ENCODE measurements at places on chromosomes 2 and 18. TPM values are rescaled to one million over a fixed set of nuclear protein-coding genes. Genes with fewer than 3 reads are reported as not detected.
A peak's percentile ranks its signal among the peaks of the same experiment; 100 is the strongest.

ZDBF2 gene
- total RNA-seq = 8.1 TPM

DNA sequence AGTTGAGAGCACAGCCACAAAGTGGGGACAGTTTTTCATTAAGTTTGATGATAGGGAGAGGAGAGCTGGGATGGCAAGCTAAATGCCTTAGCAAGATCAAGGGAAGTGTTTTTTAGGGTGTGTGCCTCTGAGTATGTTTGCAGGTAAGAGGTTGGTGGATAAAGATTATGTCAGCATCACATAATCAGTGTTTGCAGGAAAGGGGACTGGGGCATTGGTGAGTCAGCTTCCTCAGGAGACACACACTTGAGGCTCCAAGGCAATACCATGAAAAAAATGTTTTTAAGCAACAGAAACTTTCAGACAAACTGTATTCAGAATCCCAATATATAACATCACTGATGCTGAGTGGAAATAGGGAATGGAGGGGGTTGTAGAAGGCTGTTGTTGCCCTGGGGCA, 25.4 kb upstream of the DTNB start:
- H3K4me3 ChIP-seq = no peak overlapping the region
- no peak overlapping the region for H3K27ac ChIP-seq
- H3K27me3 ChIP-seq = no peaks in the 10 kb centered on the region
- H3K36me3 ChIP-seq = no peaks in the 10 kb centered on the region
- H3K4me1 ChIP-seq = no peaks in the 10 kb centered on the region

- no peak overlapping the region for H3K4me3 ChIP-seq
- H3K36me3 ChIP-seq = no peaks in the 10 kb centered on the region
- no peak overlapping the region for H3K27ac ChIP-seq
- no peaks in the 10 kb centered on the region for H3K27me3 ChIP-seq
Measured at GRCh38 chr2:231745303-231746038, 35.6 kb downstream of the PDE6D start.

GRCh38 chr2:238127165-238128060, 11.1 kb upstream of the KLHL30 start:
- DNase-seq = peak; percentile 42
- H3K27ac ChIP-seq = no peak overlapping the region
- H3K27me3 ChIP-seq = no peaks in the 10 kb centered on the region
- H3K36me3 ChIP-seq = no peaks in the 10 kb centered on the region
- no peak overlapping the region for H3K4me3 ChIP-seq

DNA sequence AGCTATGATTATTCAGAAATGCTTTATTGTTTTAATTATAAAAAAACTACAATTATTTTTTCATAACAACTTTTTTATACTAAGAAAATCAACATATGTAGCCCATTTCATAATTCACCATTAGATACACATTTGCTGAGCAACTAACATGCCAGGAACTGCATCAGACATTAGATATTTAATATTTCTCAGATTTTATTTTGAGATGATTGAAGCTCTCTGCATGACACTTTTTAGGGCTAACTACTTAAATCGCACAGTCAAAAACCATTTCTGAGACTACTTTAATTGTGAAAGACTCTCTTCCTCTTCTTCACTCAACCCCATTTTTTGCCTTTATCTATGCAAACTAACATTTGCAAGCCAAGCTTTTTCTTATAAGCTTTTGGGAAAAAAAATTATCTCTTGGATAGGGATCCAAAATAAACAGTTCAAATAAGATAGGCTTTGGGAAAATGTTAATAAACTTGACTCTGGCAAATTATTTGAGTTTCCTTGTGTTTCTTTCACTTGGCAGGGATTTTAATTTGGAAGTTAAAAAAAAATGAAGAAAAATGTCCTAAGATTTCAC, 9.1 kb upstream of the COL3A1 start:
- no peaks in the 10 kb centered on the region for H3K4me1 ChIP-seq
- no peaks in the 10 kb centered on the region for H3K27me3 ChIP-seq
- H3K4me3 ChIP-seq = no peak overlapping the region
- no peak for DNase-seq
- no peak overlapping the region for H3K27ac ChIP-seq

DNA sequence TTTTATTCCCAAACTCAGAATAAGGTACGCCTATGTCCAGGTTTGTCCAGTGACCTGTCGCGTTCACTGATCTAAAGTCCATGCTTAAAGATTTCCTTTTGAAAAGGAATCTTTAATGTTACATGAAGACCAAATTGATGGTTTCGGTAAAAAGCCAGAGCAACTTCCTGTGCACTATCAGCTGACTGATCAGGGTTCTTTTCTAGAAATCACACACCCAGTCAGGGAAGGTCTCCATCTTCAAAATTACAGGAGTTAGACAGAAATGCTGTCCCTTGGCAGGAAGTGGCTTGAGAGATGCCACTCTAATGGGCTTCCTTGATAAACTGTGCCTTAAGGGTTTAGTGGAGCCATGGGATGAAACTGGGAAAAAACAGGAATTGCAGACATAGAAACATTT, 14.7 kb upstream of the ARHGAP25 start:
- H3K4me3 ChIP-seq = no peak overlapping the region
- no peak for DNase-seq
- H3K36me3 ChIP-seq = no peaks in the 10 kb centered on the region
- no peaks in the 10 kb centered on the region for H3K27me3 ChIP-seq

TRIM43 gene
- total RNA-seq = not detected

CCDC195 gene
- total RNA-seq = not detected

GRCh38 chr2:64534363-64534762, 10.2 kb downstream of the AFTPH start:
- DNase-seq = no peak
- no peaks in the 10 kb centered on the region for H3K27me3 ChIP-seq
- H3K27ac ChIP-seq = no peak overlapping the region
- H3K4me3 ChIP-seq = no peak overlapping the region
- H3K36me3 ChIP-seq = peaks cover 4% of the 10 kb centered on the region
- peaks cover 32% of the 10 kb centered on the region for H3K4me1 ChIP-seq

LOXHD1 gene
- 2.9 TPM for total RNA-seq

CHST9 gene
- total RNA-seq = 5.6 TPM

TANK gene
- total RNA-seq = 77.5 TPM

UGT1A5 gene
- total RNA-seq = 0.27 TPM

Data from lower lobe of right lung (tissue), 2 donors.